ENCODE measurements at places on chromosomes 7 and 10.
A peak's percentile ranks its signal among the peaks of the same experiment; 100 is the strongest.

DNA sequence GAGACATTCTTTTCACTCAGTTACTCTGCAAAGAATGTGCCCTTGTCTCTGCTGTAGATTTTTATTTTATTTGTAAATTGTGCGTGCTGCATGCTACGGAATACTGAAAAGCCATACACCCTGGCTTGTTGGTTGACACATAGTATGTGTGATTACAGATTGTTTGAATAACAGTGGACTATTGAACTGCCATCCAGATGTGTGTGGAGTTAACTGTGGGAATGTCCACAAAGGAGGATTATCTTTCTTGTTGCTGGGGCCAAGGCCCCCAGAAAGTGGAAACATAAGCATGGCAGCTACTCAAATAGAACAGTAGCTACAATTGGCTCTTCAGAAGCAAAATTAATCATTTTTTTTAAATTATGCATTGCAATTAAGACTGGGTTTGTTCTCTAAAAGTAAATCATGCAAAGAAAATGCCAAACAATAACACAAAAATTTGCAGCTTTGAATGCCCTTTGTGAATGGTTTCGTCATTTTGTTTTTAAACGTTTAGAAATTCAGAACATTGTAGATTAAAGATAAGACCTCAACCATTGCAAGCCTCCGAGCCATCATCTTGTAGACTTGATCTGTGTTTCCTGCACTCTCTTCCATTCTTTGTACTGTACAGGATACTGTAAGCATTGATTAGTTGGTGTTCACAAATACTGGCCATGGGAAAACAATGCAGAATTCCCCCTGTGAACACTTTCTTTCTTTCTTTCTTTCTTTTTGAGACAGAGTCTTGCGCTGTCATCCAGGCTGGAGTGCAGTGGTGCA lies 210.3 kb upstream of the TCF7L2 start:
- no peak for DNase-seq

DNA sequence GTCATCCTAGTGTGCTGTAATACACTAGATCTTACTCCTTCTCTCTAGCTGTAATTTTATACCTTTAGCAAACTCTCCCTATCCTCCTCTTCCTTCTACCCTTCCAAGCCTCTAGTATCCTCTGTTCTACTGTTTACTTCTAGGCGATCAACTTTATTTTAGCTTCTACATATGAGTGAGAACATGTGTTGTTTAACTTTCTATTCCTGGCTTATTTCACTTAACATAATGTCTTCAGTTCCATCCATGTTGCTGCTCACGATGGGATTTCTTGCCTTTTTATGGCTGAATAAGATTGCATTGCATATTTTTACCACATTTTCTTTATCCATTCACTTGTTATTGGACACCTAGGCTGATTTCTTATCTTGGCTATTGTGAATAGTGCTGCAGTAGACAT lies 318.6 kb downstream of the MALRD1 start:
- DNase-seq = no peak

DNA sequence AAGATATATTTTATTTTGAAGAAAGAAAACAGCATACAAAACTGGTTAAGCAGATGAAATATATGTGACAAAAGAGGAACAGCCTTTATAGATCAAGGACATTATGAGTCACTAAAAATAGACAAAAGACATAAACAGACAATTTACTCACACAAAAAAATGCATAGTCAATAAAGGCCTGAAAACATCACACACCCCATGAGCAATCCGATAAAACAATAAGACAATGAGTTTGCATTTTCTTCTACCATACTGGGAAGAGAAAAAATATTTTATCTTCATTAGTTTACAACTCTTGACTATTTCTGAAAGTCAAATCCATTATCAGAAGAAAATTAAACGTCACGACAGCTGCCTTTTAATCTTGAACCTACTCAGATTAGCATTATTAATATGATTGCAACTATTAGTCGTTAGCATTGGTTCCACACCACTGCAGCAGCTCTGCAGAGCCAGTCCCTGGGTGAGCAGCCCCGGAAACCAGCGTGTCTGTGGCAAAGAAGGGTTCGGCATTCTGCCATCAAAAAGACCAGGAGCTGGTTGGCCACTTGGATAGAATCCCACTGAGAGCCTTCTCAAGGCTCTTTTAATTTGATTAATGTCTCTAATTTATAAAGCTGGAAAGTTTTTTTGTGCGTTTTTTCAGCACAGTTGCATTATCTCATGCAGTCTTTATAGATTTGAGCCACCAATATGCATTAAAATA lies 305.4 kb upstream of the SHH start:
- no peak for DNase-seq

GRCh38 chr10:21910798-21911197 lies 92.7 kb downstream of the DNAJC1 start:
- DNase-seq = no peak

DNA sequence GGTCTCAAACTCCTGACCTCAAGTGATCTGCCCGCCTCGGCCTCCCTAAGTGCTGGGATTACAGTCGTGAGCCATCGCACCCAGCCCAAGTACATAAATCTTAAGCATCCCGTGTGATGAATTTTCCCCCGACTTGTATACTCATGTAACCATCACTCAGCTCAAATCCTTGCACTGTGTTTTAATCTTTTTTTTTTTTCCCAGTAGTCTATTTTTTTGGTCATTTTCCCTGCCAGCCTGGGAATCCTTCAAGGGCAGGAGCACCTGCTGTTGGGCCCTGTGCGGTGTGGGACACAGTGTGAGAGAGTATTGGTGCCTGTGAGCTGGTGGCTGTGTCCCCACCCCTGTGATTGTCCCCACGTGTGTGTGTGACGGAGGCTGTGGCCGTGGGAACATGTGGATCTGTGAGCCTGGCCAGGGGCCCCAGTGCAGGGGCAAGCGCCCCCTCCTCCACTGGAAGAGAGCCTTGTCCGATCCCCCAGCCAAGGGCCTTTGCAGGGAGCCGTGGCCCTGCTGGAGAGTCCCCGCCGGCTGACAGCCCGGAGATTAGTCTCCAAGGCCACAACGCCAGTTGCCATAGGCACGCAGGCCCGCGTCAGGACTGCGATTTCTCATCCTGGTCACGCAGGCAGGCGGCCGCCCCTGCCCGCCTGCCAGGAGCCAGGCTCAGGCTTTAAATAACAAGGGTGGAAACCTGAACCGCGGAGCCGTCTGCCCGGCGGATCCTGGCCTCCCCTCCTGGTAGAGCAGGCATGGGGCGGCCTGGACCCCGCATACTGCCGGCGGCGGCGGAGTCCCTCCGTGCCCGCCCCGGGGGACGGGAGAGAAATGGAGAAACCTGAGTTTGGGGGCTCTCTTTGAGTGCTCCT lies 26.5 kb downstream of the GTF2IRD1 start:
- peak; percentile 62 for DNase-seq

DNA sequence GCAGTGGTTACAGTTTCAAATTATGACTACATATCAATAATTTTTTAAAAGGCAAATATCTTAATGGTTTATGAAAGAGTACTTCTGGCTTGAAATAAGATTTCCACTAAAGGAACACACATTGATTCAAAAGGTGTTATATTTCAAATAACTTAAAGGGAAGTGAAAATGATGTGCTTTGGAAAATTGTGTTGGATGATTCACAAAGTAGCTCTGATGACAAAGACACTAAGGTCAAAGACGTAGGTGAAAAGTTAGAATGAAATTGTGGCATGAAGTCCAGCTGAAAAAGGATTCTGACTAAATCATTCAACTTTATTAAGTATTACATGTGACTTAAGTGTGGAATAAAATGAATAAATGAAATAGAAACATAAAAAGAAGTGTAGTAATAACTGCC lies 20.8 kb upstream of the OR2A5 start:
- no peak for DNase-seq

GRCh38 chr7:22900101-22900500 lies 77.5 kb upstream of the TOMM7 start:
- no peak for DNase-seq

Data from SHP77 (cell line).